ENCODE measurements at places on chromosomes 5 and 9.

DNA sequence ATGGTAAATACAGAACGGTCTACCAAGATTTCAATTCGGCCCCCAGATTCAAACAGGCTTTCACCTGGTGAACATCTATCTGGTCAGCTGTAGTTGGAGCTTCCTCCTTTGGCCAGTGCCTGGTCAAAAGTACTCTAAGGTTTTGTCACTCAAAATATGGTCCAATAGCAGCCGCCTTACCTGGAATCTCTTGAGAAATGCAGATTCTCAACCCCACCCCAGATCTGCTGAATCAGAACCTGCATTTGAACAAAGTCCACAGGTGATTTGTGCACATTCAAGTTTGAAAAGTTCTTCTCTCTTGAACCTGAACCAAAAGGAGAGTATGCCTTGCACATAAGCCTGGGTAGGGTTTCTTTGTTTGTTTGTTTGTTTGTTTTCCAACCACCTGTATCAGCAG lies 17.6 kb upstream of the WHRN start:
- DNase-seq = no peak

DNA sequence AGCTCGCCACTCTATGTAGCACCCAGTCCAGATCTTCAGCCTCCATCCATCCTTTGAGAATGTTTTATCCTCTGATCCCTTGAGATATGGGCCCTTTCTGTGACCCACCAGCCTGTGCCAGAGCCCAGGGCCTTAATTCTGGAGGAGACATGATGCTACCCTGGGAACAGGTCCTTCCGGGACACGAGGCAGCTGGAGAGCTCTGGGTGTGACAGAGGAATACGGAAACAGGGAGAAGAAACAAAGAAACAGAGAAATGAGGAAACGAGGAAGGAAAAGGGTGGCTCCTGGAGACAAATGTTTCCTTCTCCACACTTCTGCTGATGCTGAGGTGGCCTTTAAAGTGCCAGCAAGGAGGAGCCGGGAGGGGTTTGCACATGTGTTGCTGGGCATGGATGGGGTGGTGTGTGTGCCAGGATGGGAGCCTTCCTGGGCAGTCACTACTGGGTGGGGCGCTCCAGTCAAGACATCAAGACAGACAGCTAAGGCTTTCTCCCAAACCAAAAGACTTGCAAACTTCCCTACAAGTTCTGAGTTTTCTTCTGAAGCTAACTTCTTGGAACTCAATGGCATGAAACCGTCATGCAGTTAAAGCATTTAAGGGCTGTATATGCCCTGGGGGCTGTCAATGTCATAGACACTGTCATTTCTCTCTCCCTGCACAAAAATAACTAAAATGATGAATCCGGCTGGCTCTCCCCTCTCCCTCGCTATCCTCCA lies 22.8 kb upstream of the MARCHF6 start:
- DNase-seq = no peak

DNA sequence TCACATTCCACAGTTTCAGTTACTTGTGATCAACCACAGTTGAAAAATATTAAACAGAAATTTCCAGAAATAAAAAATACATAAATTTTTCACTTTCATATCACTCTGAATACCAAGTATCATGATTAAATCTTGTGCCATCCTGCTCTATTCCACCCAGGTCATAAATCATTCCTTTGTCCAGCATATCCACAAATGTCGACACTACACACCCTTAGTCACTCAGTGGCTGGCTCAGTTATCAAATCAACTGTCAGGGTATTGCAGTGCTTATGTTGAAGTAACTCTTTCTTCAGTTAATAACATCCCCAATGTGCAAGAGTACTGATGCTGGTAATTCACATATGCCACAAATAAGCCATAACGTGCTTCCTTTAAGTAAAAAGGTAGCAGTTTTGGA lies 115.7 kb downstream of the FBXL17 start:
- no peak for DNase-seq

DNA sequence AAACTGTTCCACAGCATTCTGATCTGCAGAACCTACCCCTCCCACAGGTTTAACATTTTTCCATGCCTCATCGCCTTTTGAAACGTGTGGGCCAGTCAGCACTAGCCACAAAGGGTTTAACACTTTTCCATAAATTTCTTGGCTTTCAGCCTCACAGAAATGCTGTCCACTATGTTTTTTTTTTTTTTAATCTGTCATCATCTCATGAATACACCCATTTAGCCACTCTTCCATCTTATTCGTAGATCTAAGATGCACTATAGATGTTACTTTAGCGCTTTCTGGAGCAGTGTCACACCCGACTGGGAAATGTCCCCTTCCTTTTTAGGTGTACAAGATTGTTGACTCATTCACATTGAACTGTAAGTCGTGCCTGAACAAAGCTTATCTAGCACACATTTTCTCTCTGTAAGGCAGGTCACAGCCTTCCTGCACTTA lies 62.3 kb downstream of the GCNT1 start:
- no peak for DNase-seq

GRCh38 chr9:14366076-14366475 lies 52.1 kb upstream of the NFIB start:
- DNase-seq = no peak
